ENCODE measurements at places on chromosomes 3 and 15.

- no peak for DNase-seq
Observed at GRCh38 chr3:37218206-37218605, 43.8 kb upstream of the LRRFIP2 start.

DNA sequence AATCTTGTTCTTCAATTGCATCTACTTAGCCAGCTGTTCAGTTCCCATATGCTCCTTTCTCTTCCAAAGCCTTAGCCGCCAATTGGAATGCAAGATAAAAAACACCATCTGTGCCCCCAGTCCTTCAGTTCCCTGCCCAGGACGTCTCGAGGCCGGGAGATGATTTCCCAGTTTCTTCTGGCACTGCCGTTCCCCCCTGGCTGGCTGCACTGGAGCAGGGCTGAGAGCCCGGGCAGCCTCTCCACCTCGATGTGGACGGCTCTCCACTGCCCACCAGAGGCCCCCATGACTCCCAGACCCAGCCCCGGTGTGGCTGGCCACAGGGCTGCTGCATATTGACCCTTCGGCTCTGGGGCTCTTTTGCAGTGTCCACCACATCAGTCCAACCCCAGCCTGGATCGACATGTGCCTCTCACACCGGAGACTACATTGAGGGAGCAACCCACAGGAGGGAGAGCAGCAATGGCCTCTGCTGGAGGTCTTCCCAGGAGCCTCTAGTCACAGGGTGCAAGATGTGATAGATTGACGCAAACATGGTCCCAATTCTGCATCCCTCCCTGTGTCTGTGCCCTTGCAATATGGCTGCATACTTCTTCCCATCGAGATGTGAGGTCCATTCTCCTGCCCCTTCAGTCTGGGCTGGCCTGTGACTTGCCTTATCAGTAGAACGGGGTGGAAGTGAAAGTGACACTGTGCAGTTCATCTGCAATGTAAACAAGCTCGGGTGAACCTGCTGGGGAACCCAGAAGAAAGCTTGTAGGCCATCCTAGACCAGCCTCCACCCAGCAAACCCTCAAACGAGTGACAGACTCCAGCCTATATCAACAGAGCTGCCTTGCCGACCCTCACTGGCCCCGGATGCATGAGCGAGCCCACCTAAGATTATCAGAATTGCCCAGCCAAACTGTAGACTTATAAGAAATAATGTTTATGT lies 52.3 kb upstream of the PRR20G start:
- no peak for DNase-seq

- no peak for DNase-seq
Observed at GRCh38 chr3:2303566-2303965, 204.9 kb downstream of the CNTN4 start.

DNA sequence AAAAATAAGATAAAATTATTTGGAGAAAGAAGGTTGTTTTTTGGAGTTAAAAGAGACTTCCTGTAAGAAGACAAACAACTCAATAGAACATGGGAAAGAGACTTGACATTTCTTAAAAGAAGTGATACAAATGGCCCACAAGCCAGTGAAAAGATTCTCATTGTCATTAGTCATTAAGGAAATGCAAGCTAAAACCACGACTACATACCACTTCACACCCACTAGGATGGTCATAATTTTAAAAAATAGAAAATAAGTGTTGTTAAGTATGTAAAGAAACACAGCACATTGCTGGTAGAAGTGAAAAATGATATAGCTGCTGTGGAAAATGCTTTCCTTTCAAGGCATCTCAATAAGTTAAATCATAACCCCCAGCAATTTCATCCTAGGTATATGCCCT lies 44.4 kb upstream of the GK5 start:
- no peak for DNase-seq

DNA sequence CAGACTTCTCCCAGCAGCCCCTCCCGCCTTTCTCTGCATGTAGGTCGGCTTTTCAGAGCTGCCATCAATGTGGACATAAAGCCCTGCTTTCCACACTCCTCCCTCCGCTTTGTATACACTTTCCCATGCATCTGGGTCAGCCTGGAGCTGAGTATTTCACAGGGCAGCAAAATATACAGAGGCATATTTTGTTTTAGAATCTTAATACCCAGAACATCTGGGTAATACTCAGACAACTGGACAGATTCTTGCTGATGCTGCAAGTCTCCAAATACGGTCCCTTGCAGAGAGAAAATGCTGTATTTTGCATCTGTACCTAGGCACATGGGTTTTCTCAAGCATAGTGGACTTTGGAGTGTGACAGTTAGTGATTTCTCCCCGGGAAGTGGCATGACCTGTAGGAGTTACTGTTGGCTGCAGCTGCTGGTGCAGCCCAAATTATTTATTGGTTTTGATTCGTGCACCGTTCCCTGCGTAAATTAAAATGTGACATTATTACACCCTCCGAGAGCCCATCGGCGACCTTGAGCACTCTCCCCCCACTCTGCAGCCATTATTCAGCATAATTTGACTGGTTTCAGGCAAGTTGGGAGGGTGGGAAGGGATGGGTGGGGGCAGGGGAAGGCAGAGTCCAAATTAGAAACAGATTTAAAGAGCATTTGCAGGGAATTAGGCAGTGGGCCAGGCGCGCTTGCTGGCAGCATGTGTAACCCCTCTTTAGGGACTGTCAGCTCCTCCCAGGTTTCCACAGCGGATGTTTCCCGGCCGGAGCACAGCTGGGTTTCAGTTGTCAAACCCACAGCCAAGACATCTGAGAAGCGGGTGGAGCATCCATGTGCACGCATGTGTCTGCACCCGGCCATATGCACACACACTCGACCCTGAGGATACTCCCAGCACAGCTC lies 100.8 kb downstream of the CPN2 start:
- no peak for DNase-seq

GRCh38 chr15:29129926-29130325 lies 139.7 kb downstream of the NSMCE3 start:
- DNase-seq: no peak

- DNase-seq: no peak
Observed at GRCh38 chr3:39098473-39099000, 8.9 kb downstream of the GORASP1 start.

GRCh38 chr3:148932972-148933371 lies 58.4 kb upstream of the GYG1 start:
- no peak for DNase-seq
